Activated CD4-positive, alpha-beta memory T cell treated with anti-CD3 and anti-CD28 coated beads, Interleukin-2, amount 10 ng/mL, durations not matched to agents 7 days and 5 days (primary cell): ENCODE measurements at places on chromosomes 16 and 17.

GRCh38 chr17:59746849-59747445, 39.5 kb downstream of the VMP1 start:
- no peak for DNase-seq

- DNase-seq = no peak
These were observed 248.6 kb downstream of the FTO start for GRCh38 chr16:53952215-53953208.

DNA sequence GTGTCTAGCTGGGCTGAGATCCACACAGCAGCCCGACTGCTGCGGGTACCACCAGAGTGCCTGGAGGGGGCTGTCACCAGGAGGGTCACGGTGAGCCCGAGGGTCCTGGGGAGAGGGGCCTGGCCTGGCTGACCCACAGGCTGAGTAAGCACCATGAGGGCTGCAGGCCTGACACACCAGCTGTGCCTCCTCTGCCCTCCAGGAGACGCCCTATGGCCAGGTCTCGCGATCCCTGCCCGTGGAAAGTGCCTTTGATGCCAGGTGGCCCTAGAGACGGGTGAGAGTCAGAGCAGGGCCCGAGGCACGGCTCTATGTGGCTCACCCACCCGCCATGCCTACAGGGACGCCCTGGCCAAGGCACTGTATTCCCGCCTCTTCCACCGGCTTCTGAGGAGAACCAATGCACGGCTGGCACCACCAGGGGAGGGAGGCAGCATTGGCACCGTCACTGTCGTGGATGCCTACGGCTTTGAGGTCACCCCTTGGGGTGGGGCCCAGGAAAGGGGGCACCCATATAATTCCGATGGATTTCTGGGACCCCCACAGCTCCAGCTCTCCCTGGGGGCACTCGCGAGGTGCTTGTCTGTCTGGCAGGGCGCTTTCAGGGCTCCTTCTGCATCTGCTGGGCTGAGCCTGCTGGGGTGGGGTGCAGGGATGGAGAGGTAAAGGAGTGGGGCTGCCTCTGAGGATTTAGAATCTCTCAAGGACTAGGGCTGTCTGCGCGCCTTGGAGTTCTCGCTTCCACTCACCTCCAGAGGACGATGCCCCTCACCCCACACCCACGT, 7.1 kb downstream of the MYO15B start:
- DNase-seq = no peak

DNA sequence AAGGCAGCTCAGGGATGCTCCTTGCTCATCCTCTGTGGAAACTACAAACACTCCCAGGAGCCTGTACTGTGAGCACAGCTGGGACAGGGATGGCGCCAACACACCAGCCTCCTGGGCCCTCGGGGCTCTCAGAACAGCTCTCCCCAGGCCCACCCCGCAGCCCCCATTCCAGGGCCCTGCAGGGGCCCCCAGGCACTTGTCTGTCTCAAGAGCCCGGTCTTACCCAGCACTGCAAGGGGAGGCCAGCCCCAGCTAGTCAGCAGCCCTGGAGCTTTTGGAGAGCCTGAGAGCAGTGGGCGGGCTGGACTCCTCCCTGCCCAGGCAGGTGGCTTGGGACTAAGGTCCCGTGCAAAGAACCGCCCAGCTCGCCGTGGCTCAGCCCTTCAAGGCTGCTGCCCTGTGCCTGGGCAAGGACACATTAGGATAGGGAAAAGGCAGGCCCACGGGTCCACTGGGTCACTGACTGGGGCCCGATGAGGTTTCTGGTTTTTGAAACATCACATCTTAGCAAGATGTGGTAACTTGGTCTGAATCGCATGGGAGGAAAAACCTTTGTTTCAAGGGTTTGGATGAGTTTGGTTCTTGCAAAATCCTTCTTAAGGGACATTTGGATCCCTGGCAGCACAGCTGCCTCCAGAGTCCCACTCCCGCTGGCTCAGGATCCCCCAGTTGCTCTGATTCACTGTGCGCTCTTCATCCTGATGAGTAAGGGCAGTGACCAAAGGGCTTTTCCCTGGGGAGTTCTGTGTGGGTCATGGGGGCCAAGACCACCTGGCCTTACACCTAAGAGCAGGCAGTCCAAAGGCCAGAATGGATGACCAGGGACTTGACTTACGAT, 2.8 kb downstream of the DNASE1L2 start:
- no peak for DNase-seq

GRCh38 chr16:27400751-27401620, 988 bp upstream of the IL21R start:
- DNase-seq = no peak

GRCh38 chr17:31388770-31389656, 2.5 kb upstream of the RAB11FIP4 start:
- peak; percentile 46 for DNase-seq

DNA sequence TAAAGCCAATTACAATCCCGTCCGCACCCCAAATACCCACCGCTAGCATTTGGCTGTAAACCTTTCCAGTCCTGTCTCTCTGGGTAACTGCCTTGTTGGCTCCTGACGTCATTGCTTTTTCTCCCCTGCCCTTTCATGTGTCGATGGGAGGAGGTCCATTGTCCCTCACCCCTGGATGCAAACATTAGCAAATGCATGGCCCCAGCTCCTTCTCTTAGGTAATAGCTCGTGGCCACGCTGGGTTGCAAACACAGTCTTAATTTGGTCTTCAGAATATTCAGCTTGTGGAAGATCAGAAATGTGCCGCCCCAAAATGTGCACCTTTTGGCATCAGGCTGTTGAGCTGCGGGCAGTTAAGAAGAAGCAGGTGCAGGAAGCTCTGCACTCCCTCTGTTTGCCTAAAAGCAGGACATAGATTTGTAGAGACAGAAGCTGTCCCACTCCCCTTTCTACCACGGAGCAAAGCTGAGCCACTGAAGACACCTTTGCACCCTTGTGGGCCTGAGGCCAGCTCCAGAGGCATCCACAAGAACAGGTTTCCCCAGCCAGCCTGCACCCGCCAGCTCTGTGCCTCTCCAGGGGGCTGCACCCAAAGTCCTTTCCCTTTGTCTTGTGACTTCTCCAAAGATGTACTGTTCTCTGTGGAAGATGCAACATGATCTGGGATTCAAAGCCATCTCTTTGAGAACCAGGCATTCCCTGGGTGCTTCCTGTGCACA, 127.3 kb downstream of the MGAT5B start:
- no peak for DNase-seq

- no peak for DNase-seq
These were observed at the start of gene CD300LD for GRCh38 chr17:74592087-74592990. Gene CD300LD, minus strand, starts transcription at chr17:74592283. Its CDS starts 81 bp downstream, at chr17:74592202.

GRCh38 chr16:54231919-54232318, 54.7 kb downstream of the IRX3 start:
- no peak for DNase-seq

GRCh38 chr16:59044616-59045015, 310.5 kb upstream of the GOT2 start:
- no peak for DNase-seq

GRCh38 chr17:52383493-52384100, 225.1 kb upstream of the CA10 start:
- no peak for DNase-seq

- DNase-seq = peak; percentile 45
These were observed 6.9 kb upstream of the GJD3 start for GRCh38 chr17:40371261-40371929.

DNA sequence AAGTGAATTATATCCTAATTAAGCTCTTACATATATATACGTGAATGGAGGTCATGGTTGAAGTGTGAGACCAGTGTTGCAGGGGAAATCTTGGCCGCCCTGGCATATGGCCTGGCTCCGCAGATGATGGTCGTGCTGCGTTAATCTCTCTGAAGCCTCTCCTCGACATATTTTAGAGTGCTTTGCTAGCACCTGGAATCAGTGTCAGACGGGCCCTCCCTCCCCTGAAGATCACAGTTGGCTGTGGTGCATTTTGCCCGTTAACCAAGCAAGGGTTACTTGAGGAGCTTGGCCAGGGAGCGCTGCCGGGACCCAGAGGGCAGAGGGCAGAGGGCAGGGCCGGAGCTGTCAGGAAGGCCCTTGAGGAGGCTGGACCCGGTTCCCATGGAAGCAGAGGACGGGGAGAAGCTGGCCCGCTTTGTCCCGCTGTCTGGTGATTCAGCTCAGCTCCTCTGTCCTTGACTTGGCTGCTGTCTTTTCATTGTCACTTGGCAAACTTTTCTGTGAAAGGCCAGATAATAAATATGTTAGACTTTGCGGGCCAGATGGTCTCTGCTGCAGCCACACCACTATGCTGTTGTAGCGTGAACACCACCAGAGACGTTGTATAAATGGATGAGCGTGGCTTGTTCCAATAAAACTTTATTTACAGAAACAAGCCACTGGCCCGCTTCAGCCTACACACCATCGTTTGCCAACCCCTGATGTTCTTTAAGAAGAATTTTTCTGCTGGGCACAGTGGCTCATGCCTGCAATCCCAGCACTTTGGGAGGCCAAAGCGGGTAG, 32.3 kb downstream of the CIBAR2 start:
- no peak for DNase-seq

- DNase-seq = peak; percentile 48
These were observed 792 bp downstream of the SECTM1 start for GRCh38 chr17:82332669-82333278.
